ENCODE measurements at places on chromosomes 7 and 10. TPM values are rescaled to one million over a fixed set of nuclear protein-coding genes. Genes with fewer than 3 reads are reported as not detected.

Gene SP4
- total RNA-seq: 5.8 TPM

Gene GPER1
- not detected for total RNA-seq

DNA sequence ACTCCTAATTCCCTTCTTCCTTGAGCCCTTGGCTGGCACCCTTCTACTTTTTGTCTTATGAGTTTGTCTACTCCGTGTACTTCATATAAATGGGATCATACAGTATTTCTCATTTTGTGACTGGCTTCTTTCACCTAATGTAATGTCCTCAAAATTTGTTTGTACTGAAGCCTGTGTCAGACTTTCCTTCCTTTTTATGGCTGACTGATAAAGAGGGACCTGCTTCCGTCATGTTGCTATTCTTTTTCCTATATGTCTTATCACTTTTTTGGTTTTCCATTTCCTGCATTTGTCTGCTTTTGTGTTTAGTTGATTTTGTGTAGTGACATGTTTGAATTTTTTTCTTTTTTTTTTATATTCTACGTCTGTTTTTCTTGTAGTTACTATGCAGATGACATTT lies 470.9 kb downstream of the SDK1 start:
- DNase-seq: no peak

DNA sequence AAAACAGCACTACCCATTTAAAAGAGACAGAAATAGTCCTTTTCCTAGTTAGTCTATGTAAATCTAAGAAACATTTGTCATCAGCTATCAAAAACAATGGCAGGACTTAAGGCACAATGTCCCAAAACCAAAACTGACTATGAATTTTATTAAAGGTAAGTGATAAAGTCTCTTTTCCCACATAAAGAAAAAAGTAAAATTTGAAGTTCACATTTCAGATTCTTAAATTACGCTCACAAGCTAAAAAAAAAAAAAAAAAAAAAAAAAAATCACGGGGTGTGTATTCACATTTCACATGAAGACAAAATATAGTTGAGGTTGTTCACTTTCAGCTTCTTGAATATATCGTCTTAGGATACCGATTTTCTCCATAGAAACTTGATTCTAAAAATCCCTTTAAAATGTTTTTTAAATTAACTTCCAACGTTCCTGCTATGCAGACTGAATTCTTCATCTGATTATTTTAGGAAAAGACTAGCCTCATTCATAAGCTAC lies 1.6 kb downstream of the P4HA1 start:
- DNase-seq: no peak

DNA sequence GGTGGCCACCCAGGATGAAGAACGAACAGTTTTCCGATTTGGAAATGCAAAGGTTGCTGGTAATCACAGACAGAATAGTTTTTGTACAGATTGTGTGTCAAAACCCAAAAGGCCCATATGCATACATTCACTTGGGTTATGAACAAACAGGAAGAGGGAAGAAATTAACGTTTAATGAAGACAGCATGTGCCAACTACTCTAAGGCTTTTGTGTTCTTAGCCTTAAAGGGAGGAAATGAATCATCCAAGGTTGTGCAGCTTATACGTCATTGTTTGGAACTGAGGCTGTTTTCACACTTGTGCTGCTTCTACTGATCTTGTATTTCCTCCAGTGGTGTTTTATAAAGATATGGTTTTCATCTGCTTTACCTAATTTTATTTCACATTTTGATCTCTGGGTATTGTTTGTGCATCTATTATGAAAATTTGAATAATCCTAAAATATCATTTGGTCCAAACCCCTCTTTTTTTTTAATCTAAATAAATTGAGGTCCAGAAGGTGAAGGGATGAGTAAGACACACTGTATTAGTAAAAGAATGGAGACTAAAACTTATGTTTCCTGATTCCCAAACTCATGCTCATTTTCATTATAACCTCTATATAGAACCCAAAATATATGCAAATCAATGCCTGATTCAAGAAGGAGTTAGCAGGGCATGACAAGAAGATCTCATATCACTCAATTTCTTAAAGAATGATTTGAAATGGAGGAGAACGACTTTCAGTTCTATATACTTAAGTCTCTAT lies 373.1 kb downstream of the THSD7A start:
- no peak for DNase-seq

DNA sequence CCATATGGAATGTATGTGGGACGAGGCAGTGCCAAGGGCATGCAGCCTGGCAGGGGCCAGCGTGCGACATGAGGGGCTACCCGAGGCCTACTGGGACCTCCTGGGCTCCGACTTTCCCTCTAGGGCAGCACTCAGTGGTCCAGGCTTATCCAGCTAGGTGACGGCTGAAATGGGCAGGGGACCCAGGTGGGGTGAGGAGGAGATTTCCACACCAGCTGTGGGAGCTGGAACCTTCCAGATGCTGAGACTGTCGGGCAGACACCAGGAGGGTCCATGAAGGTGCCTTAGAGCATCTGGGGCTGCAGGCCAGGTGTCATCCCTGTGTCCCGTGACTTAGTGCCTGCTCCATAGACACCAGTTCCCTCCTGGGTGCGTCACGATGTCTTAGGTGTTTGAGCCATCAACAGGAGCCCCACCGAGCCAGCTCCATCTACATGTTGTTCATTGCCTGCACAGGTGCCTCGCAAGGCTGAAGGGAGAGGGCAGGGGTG lies 13.4 kb downstream of the ZNF316 start:
- DNase-seq: no peak

DNA sequence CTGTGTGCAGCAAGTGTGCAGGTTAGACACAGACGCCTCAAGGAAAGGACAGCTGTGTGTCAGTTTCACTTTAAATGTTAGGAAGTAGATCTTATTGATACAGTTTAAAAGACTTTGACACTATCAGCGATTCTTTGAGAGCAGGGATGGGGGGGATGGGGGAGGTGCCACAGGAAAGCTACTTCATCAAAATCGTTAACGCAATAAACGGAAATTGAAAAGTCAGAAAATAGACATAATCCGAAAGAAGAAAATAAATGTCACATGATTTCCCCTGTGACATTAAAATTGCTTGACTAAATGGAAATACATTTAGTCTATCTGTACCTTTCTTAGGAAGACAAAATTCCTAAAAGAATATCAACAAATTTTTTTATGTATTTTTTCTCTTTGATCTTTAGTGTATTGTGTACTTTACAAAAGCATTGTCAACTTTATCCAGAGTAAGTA lies 476 bp upstream of the ZNF33B start:
- no peak for DNase-seq

DNA sequence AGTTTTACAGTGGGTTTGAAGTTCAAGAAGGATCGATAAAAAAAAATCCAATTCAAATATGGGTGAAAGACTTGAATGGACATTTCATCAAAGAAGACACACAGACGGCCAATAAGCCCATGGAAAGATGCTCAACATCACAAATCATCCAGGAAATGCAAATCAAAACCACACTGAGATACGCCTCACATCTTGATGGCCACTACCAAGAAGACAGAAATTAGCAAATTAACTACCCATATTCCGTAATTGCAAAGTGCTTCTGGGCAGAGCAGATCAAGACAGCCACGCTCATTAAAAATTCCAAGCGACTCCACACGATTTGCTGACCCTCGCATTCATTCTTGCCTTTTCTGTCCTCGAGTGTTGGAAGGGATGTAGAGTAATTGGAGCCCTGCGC lies 34.1 kb upstream of the PPP2R2D start:
- no peak for DNase-seq

DNA sequence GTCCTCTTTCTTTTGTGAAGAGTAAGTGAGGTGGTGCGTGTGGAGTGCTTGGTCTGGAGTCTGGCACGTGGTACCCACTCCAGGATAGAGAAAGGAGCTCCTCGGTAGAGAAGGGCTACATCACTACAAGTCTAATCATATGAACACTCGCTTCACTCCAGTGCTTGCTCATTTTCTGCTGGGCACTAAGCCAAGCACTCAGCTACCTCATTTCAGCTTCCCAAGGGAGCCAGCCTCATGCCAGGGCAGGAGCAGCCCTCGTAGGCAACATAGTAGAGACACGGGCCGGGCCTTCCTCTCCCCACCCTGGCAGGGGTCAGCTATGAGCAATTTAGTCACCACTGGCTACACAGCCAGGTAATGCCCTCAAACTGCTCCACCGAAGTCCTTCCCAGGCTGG lies 11.4 kb upstream of the HSPA12A start:
- no peak for DNase-seq
